ENCODE measurements at places on chromosomes 13 and 19.

DNA sequence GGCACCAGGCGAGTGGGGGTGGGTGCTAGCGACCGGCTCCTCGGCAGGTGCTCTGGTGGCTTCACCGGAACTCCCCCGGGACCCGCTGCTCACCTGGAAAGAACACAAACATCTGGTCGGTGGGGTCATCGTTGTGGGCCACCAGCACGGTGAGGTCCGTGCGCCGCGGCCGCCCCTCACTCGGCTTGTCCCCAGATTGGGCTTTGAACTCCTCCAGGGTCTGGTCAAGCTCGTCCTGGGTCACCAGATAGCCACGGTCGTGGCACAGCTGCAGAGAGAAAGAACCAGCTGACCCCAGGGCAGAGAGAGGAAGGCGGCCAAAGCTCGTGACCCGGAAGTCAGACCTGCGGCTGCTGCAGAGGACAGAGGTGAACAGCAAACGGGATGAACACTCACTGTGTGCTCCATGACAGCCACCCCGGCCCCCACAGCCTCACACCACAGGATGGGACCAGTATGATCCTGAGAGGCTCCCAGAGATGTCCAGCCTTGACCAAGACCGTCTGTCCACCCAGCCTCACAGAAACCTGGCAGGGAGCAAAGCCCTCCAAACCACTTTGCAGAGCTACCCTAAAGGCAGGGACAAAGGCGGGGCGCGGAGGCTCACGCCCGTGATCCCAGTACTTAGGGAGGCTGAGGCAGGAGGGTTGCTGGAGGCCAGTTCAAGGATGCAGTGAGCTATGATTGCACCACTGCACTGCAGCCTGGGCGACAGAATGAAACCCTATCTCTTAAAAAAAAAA lies 1.2 kb downstream of the POLR2E start:
- DNase-seq: no peak

DNA sequence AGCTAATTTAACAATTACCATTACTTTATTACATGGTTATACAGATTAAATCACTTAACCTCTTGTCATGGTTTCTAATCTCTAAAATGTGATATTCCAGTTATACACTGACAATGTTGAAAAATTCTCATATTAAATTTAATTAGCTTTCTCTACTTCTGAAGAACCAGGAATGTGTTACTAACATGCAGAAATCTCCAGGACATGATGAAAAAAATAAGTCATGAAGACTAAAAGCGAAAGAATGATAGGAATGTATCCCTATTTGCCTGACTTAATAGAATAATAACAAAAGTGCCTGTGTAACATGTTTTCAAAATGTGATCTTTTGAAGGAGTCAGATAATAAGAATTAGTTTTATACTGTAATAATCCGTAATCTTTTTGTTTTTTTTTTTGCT lies 2823.7 kb upstream of the PCDH20 start:
- no peak for DNase-seq

- DNase-seq: no peak
Observed at GRCh38 chr19:41500443-41500842, 57.5 kb downstream of the ERICH4 start.

- no peak for DNase-seq
Observed at GRCh38 chr19:48606463-48607358, at the start of gene SPACA4. SPACA4 (plus strand) TSS chr19:48606742; CDS start chr19:48606979, 237 bp downstream.

GRCh38 chr19:15871570-15871969 lies 26.3 kb downstream of the CYP4F2 start:
- no peak for DNase-seq

- no peak for DNase-seq
Observed at GRCh38 chr19:46270521-46271256, 26.2 kb upstream of the HIF3A start.

DNA sequence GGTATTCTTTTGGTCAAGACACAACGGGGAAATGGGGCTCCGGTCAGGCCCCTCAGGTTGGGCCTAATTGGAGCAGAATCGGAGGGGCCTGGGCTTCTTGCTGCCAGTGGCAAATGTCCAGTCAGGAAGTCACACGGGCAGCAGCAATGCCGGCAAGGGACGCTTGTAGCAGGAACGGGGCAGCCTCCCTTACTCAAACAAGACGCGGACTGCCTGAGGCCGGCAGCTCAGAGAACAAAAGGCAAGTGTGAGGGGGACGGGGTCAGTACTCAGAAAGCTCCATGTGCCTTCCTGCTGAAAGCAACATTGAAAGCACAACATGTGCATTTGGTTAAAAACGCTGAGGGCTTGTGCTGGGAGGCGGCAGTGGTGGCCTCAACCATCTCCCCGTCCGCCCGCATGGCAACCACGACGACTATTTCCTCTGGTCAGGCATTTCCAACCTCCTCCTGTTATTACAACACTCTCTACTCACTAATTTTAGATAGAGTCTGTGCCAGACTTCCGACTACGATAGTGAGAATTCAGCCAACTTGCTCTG lies 20.5 kb upstream of the RASA3 start:
- DNase-seq: peak; percentile 82

- no peak for DNase-seq
Observed at GRCh38 chr19:5687360-5688198, 2.5 kb upstream of the RPL36 start.

- DNase-seq: no peak
Observed at GRCh38 chr19:49356382-49356781, 5.8 kb downstream of the TEAD2 start.

- DNase-seq: peak; percentile 66
Observed at GRCh38 chr13:109730812-109731335, 55.5 kb downstream of the IRS2 start.

- DNase-seq: no peak
Observed at GRCh38 chr13:99297331-99297730, 9.9 kb downstream of the GPR183 start.

GRCh38 chr13:112782429-112783010 lies 92.7 kb downstream of the ATP11A start:
- DNase-seq: no peak

- DNase-seq: no peak
Observed at GRCh38 chr19:40502647-40503319, 36.0 kb downstream of the SPTBN4 start.

GRCh38 chr19:44644402-44645016 lies 799 bp downstream of the PVR start:
- peak; percentile 45 for DNase-seq

- DNase-seq: no peak
Observed at GRCh38 chr13:75326173-75327134, 155.5 kb downstream of the TBC1D4 start.

- peak; percentile 94 for DNase-seq
Observed at GRCh38 chr19:48489608-48490216, 20.5 kb downstream of the CYTH2 start.

DNA sequence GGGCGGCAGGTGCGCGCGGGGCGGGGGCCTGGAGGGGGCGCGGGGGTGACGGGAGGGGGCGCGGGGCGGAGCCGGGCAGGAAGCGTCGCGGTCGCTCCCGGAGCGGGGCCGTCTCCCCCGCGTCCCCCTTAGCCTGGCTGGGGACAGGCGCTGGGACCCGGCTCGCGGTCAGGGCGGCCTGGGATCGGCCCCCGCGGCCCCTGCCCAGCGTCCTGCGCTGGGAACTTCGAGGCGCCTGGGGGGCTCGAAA lies 74.7 kb upstream of the MCF2L start:
- peak; percentile 49 for DNase-seq

- DNase-seq: no peak
Observed at GRCh38 chr13:107043021-107043956, 475.4 kb upstream of the ARGLU1 start.

DNA sequence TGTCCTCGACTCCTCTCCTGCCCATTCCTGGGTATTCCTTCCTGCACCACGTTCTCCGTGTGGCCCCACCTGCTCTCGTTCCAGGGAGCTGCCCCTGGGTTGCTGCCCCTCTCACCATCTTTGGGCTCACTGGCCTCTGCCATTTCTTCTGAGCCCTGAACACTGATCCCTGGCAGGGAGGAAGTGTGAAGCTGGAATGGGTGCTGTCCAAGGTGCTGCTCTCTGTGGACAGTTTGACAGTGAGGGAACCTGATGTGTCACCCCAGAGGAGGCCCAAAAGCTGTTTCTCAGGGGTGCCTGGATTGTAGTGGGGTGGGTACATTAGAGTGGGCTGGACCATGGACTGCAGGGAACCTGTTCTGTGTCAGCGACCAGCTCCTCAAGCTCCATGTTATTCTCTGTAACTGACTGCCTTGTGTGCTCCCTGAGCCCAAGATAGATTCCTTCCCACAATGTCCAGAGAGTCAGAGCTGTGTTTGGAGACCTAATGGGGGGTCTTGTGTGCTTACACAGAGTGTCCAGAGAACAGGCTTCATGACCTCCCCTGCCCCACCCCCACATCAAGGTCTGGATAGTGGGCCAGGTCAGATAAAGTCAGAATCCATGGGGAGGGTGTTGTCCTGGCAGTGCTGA lies 7.2 kb upstream of the CEACAM8 start:
- peak; percentile 27 for DNase-seq

GRCh38 chr13:72430923-72431322 lies 296.5 kb downstream of the MZT1 start:
- no peak for DNase-seq

- peak; percentile 85 for DNase-seq
Observed at GRCh38 chr19:47729799-47730520, 15.4 kb upstream of the NOP53 start.

GRCh38 chr13:21670006-21670882 lies 629 bp upstream of the FGF9 start:
- peak; percentile 69 for DNase-seq

DNA sequence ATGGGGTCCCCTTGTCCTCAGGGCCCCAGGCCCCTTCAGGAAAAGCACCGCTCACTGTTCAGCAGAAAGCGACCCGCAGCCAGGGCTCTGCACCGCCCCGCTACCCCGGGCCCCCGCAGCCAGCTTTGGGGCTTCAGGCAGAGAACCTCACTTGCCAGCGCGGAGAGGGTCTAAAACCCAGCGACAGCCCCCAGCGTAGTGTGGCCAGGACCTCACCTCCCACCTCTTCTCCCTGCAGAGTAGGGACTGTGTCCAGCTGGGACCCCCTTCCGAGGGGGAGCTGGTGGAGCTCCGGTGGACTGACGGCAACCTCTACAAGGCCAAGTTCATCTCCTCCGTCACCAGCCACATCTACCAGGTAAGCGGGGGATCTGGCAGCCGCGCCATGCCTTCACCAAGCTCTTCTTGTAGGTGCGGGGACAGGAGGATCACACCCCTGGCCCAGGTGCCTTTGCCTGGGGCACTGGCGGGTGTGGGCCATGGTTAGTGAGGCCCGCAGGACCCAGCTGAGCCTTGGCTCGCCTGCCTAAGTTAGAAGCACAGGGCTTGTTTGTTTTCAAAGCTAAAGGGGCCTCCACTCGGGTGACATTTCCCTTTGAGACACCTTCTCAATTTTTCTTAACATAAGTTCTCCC lies 175.7 kb downstream of the KDM4B start:
- no peak for DNase-seq

GRCh38 chr13:28239374-28239773 lies 101.0 kb downstream of the PAN3 start:
- DNase-seq: peak; percentile 40

DNA sequence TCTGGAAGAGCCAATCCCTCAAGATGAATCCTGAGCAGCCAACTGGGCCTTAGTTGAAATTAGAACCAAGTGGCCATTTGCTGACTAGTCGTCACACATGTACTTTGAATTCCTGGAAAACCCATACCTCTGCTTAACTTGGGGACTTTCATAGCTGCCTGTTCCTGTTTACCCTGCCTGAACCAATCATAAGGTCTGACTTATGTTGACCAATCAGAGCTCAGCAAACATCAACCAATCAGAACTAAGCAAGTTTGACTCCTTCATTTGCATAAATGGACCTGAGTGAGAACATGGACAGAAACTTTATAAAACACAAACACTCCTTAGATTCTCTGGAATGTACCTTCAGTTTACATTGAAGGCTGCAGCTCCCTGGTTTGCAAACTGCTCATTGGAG lies 50.8 kb downstream of the LATS2 start:
- peak; percentile 40 for DNase-seq

GRCh38 chr13:87536499-87536898 lies 134.7 kb upstream of the SLITRK5 start:
- DNase-seq: no peak

GRCh38 chr13:113842336-113843062 lies 21.4 kb downstream of the GAS6 start:
- DNase-seq: no peak

DNA sequence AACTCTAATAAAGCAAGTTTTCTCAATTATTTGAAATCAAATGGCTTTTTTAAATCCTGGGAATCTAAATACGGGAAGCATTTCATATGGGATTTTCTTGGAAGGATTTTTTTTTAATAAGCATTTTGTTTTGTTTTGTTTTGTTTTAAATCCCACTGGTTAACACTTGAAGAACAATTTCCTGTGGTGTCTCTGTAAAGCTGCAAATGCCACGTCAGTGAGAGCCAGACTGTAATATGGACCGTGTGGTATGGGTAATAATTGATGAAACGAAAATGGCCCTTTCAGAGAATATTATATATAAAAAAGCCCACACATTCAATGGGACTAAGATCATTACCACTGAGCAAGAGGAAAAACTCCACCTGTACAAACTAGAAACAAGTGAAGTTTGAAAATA lies 33.9 kb upstream of the MIR17HG start:
- no peak for DNase-seq

GRCh38 chr19:46009530-46010510 lies 13.0 kb downstream of the PGLYRP1 start:
- peak; percentile 82 for DNase-seq

- peak; percentile 39 for DNase-seq
Observed at GRCh38 chr19:49793561-49793840, 19.6 kb downstream of the FUZ start.

DNA sequence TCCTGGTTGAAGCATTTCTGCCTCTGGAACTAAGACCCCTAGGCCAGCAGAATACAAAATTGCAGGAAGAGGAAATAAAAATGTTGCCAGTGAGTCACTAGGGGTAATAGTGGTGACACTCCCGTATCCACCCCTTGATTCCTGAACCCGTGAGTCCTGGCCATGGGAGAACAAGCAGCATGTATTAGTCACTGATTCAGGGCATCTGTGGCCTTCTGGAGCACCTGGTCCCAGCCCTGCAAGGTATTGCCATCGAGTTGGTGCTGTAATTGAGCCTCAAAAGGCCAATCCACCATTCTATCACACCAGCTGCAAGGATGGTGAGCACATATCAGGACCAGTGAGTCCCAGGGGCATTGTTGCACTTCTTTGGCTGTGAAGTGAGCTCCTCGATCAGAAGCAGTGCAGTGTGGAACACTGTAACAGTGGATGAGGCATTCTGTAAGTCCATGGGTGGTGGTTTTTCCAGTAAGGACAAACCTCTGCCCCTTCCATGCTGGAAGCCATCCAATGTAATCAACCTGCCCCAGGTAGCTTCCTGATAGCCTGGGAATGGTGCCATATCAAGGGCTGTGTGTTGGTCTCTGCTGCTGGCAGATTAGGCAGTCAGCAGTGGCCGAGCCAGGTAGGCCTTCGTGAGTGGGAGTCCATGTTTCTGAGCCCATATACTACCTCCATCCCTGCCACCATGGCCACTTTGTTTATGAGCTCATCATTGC lies 39.6 kb downstream of the C1QTNF9 start:
- no peak for DNase-seq

GRCh38 chr13:100660761-100661160 lies 13.8 kb downstream of the TMTC4 start:
- no peak for DNase-seq
